ENCODE measurements at places on chromosomes 1 and 21. TPM values are rescaled to one million over a fixed set of nuclear protein-coding genes. Genes with fewer than 3 reads are reported as not detected.
A peak's percentile ranks its signal among the peaks of the same experiment; 100 is the strongest.

FHAD1 gene
- total RNA-seq = 0.27 TPM

NPHS2 gene
- total RNA-seq = not detected

MXRA8 gene
- 39.0 TPM for total RNA-seq

ZBTB8A gene
- 5.9 TPM for total RNA-seq

GRCh38 chr21:44354775-44355771 lies 1.7 kb downstream of the TRPM2 start:
- H3K27ac ChIP-seq = no peak overlapping the region
- H3K36me3 ChIP-seq = no peaks in the 10 kb centered on the region
- DNase-seq = no peak
- peaks cover 14% of the 10 kb centered on the region for H3K27me3 ChIP-seq
- H3K4me3 ChIP-seq = no peak overlapping the region
- H3K4me1 ChIP-seq = no peaks in the 10 kb centered on the region

- H3K27me3 ChIP-seq = no peaks in the 10 kb centered on the region
- H3K4me3 ChIP-seq = no peak overlapping the region
- no peaks in the 10 kb centered on the region for H3K4me1 ChIP-seq
- no peak for DNase-seq
- H3K27ac ChIP-seq = no peak overlapping the region
These were observed 15.0 kb upstream of the PTPN14 start for GRCh38 chr1:214566158-214567104.

DNA sequence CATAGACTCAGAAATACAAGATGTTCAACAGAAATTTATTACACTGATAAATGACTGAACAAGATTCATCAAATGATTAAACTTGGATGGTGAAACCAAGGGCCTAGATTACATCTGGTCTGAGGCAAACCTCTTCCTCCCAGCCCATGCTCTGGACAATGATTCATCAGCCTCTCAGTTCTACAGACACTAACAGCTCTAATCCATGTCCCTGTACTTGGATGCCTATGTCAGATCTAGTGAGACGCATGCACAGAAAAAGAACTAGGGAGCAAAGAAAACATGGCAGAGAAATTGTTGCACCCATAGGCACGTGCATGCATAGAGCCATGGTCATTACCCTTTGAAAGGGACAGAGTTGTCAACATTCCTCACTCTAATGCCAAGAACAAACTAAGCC lies 250.1 kb downstream of the KCNH1 start:
- no peak overlapping the region for H3K27ac ChIP-seq
- H3K4me1 ChIP-seq = no peaks in the 10 kb centered on the region
- no peaks in the 10 kb centered on the region for H3K36me3 ChIP-seq
- DNase-seq = no peak
- H3K4me3 ChIP-seq = no peak overlapping the region

- no peaks in the 10 kb centered on the region for H3K36me3 ChIP-seq
- H3K27ac ChIP-seq = no peak overlapping the region
- no peak for DNase-seq
- H3K4me3 ChIP-seq = no peak overlapping the region
- no peaks in the 10 kb centered on the region for H3K4me1 ChIP-seq
These were observed 32.5 kb downstream of the CDKN2C start for GRCh38 chr1:51002516-51002915.

- DNase-seq = peak; percentile 7
- H3K36me3 ChIP-seq = no peaks in the 10 kb centered on the region
- no peaks in the 10 kb centered on the region for H3K27me3 ChIP-seq
- no peaks in the 10 kb centered on the region for H3K4me1 ChIP-seq
These were observed 2.5 kb downstream of the CDC42BPA start for GRCh38 chr1:227315629-227316346.

GRCh38 chr1:174850726-174851125 lies 149.0 kb upstream of the CACYBP start:
- H3K27me3 ChIP-seq = no peaks in the 10 kb centered on the region
- H3K27ac ChIP-seq = no peak overlapping the region
- DNase-seq = no peak
- H3K36me3 ChIP-seq = no peaks in the 10 kb centered on the region
- H3K4me1 ChIP-seq = no peaks in the 10 kb centered on the region

GRCh38 chr1:60108196-60108595 lies 34.6 kb upstream of the C1orf87 start:
- H3K4me1 ChIP-seq = no peaks in the 10 kb centered on the region
- no peaks in the 10 kb centered on the region for H3K27me3 ChIP-seq

DNA sequence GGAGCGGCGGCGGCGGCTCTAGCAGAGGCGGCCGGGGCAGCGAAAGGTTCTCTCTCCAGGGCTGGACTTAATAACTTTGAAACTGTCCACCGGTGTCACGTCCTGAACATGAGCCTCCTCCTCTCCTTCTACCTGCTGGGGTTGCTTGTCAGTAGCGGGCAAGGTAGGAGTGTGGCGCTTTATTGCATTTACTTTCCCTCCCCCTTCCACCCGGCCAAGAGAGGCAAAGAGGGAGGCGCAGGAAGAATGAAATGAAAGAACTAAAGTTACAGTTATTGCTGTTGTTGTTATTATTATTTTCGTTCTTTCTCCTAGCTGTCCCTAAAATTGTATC lies 214 bp downstream of the NCAM2 start:
- peak overlapping the region; percentile 27 for H3K27ac ChIP-seq
- no peaks in the 10 kb centered on the region for H3K36me3 ChIP-seq
- H3K27me3 ChIP-seq = no peaks in the 10 kb centered on the region
- peak overlapping the region; percentile 46 for H3K4me3 ChIP-seq
- no peaks in the 10 kb centered on the region for H3K4me1 ChIP-seq
- no peak for DNase-seq
